Lung (tissue), 17 donors: ENCODE measurements at places on chromosomes 2 and 18. TPM values are rescaled to one million over a fixed set of nuclear protein-coding genes. Genes with fewer than 3 reads are reported as not detected.
A peak's percentile ranks its signal among the peaks of the same experiment; 100 is the strongest.

SCYGR4 gene
- polyA plus RNA-seq: not detected

TRIM43 gene
- not detected for polyA plus RNA-seq

CYP27A1 gene
- polyA plus RNA-seq: 65.3 TPM

COLEC11 gene
- polyA plus RNA-seq: 1.9 TPM

GRCh38 chr2:159089543-159089942, 121.1 kb downstream of the TANC1 start:
- no peaks in the 10 kb centered on the region for H3K36me3 ChIP-seq
- H3K4me1 ChIP-seq: peaks cover 78% of the 10 kb centered on the region
- H3K27ac ChIP-seq: peak overlapping the region; percentile 74
- H3K27me3 ChIP-seq: no peaks in the 10 kb centered on the region

DNA sequence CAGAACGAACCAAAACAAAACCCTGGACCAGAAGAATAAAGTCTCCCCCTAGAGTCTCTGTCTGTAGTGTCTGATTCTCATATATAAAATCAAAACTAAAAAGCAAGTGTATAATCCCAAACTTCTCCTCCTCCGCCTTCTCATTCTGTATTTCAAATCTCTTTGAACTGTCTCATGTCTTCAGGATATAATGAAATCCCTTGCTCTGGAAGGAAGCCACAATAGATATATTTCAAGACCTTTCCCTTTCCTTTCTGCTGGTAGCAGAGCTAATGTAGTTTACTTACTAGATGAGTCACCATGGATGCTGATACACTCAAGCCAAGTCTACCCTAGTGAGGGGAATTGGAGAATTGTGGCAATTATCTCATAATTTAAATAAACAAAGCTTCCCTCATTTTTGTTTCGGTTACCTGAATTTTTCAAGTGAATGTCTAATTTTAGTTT, 33.5 kb upstream of the CCDC93 start:
- no peak for DNase-seq
- no peak overlapping the region for H3K27ac ChIP-seq
- no peaks in the 10 kb centered on the region for H3K27me3 ChIP-seq
- H3K4me1 ChIP-seq: no peaks in the 10 kb centered on the region
- H3K36me3 ChIP-seq: no peaks in the 10 kb centered on the region

DNA sequence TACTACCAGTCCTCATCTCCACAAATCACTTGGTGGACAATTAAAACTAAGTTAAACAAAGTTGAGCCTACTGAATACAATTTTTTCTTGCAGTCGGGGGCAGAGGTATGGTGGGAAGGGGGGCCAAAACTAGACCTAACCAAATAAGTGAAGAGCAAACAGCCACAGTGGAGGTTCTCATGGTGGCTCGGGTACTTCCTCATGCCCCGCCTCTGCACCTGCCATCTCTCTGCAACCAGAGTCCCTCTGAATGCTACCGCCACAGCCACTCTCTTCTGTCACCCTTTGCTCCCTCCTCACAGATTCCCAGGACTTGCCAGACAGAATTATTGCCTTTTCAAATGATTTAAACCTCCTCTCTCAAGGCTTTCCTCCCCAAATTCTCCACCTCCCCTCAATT, 204.2 kb downstream of the TMEM247 start:
- H3K27me3 ChIP-seq: no peaks in the 10 kb centered on the region
- no peak overlapping the region for H3K4me3 ChIP-seq
- no peak for DNase-seq
- no peak overlapping the region for H3K27ac ChIP-seq

DNA sequence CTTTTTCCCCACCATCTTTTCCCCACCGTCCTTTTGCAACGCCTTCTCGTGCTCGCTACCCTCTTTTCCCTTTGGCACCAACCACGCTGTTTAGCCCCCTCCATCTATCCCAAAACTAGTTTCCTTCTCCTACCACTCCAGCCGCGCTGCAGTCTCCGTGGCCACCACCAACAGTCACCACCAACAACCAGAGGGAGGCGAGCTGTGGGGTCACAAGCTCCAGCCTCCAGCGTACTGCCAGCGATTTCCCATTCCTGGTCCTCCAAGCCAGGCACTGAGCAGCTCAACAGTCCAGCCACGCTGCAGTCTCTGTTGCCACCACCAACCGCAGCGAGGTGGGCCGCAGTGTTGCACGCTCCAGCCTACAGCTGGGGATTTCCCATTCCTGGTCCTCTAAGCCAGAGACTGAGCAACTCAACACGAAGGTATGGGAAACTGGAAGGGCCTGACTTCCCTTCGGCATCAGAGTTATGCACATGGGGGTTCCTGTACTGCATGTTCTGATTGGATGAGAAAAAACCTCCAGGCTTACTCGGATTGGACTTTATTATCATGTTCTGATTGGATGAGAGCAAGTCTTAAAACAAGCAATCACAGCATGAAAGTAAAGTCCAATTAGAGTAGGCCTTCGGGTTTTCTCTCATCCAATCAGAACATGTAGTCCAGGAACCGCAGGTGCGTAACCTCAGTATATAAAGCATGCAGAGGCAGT, 42.3 kb upstream of the IMP4 start:
- H3K4me3 ChIP-seq: no peak overlapping the region
- no peak for DNase-seq
- H3K36me3 ChIP-seq: no peaks in the 10 kb centered on the region

GRCh38 chr2:55223958-55224760, 7.9 kb downstream of the CLHC1 start:
- no peaks in the 10 kb centered on the region for H3K27me3 ChIP-seq
- peaks cover 5% of the 10 kb centered on the region for H3K36me3 ChIP-seq
- no peak overlapping the region for H3K4me3 ChIP-seq
- DNase-seq: no peak

DNA sequence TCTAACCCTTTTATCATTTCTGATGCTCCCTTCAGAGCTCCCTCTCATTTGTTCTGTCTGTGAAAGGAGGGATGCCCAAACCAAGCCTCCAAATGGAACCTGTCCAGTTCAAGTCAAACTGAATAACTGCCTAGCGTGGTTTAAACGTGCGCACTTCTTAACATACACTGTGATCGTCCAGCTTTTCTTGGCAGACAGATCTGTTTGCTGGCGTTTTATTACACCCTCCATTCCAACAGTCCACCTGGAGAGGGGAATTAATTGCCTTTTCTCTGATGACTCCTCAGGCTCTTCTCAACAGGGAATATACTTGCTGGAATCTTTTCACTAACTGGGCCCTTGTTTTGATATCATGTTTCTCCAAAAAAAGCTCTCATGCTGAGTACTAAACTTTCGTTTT, 379.2 kb upstream of the POU3F3 start:
- H3K27ac ChIP-seq: no peak overlapping the region
- no peaks in the 10 kb centered on the region for H3K36me3 ChIP-seq
- H3K27me3 ChIP-seq: no peaks in the 10 kb centered on the region
- DNase-seq: no peak
- H3K4me3 ChIP-seq: no peak overlapping the region
- H3K4me1 ChIP-seq: peaks cover 6% of the 10 kb centered on the region

- H3K27ac ChIP-seq: no peak overlapping the region
- H3K4me1 ChIP-seq: no peaks in the 10 kb centered on the region
- no peaks in the 10 kb centered on the region for H3K36me3 ChIP-seq
- H3K27me3 ChIP-seq: no peaks in the 10 kb centered on the region
- no peak overlapping the region for H3K4me3 ChIP-seq
- DNase-seq: peak; percentile 72
Measured at GRCh38 chr2:7639476-7639875, 722.3 kb downstream of the RNF144A start.

DNA sequence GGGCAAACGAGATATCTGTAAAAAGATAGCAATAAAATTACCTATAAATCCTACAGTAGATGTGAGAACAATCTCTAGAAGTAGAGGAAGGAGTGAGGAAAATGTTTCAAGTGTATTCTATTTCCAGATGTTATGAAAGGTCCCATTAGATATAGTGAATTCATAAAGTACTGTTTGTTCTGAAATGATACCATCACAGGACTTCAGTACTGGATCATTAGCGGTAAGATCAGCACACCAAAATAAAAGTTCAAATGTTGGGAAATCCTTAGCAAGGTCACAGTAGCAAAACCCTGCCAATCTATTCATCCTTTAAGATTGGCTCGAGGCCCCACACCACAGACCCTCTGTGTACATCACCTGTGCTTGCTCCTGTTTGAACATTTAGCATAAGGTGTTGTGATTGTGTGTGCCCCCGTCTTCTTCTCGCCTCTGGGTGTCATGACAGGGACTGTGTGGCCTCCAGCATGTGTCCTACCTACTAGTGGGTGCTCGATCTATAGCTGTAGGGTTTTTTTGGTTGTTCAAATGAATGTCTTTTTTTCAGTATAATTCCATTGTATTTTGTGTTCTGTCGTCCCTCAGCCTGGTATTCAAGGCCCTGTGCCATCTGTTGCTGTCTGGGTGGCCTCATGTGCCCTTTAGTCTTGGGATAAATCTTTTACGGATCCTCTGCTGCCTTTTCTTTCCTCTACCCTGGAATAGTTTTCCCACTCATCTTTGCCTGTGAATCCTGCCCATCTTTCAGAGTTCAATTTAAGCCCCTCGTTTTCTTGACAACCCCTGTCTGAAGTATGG, 9.1 kb downstream of the MFSD6 start:
- no peak for DNase-seq
- H3K27ac ChIP-seq: no peak overlapping the region
- no peaks in the 10 kb centered on the region for H3K27me3 ChIP-seq
- H3K4me1 ChIP-seq: no peaks in the 10 kb centered on the region

DNA sequence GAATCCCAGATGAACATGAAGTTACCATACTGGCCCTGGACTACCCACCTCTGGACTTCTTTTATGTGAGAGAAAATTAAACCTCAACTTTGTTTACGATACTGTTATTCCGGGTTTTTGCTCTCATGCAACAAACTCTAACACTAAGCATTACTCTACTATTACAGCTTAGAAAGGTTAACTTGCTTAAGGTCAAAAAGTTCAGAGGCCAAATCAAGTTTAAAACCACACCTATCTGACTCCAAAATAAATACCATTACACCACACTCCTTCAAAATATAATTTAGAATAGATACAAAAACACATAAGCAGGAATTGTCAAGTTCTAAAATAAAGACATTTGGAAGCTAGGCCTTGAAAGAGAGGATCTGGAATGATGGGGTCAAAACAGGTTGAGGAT, 75.0 kb downstream of the DTNB start:
- no peaks in the 10 kb centered on the region for H3K36me3 ChIP-seq
- no peaks in the 10 kb centered on the region for H3K27me3 ChIP-seq
- no peaks in the 10 kb centered on the region for H3K4me1 ChIP-seq

DNA sequence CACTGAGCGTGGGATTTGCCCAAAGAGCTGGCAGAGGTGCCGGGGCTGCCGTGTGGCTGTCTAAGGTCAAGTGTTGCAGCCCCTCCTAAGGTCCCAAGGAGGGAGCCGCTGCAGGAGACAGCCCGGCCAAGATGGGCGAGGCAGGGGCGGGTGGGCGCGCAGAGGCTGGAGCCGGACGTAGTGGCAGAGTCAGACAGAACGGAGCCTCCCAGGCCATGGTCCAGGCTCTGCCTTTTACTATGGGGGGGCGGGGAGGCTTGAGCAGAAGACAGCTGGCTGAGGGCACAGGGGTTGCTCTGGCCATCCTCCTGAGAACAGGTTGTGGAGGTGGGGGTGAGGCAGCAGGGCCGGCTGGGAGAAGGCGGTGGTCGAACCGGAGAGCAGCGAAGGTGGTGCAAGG, 27.5 kb upstream of the PRLH start:
- no peak for DNase-seq
- no peaks in the 10 kb centered on the region for H3K27me3 ChIP-seq
- H3K4me1 ChIP-seq: no peaks in the 10 kb centered on the region
- no peaks in the 10 kb centered on the region for H3K36me3 ChIP-seq
- H3K27ac ChIP-seq: no peak overlapping the region

- H3K4me1 ChIP-seq: no peaks in the 10 kb centered on the region
- H3K36me3 ChIP-seq: no peaks in the 10 kb centered on the region
- H3K4me3 ChIP-seq: no peak overlapping the region
- H3K27ac ChIP-seq: no peak overlapping the region
Measured at GRCh38 chr2:239883326-239884050, 141.7 kb downstream of the NDUFA10 start.

- H3K4me1 ChIP-seq: no peaks in the 10 kb centered on the region
- H3K27me3 ChIP-seq: no peaks in the 10 kb centered on the region
- H3K4me3 ChIP-seq: no peak overlapping the region
- no peak overlapping the region for H3K27ac ChIP-seq
Measured at GRCh38 chr2:29240601-29241000, 125.4 kb downstream of the CLIP4 start.

DNA sequence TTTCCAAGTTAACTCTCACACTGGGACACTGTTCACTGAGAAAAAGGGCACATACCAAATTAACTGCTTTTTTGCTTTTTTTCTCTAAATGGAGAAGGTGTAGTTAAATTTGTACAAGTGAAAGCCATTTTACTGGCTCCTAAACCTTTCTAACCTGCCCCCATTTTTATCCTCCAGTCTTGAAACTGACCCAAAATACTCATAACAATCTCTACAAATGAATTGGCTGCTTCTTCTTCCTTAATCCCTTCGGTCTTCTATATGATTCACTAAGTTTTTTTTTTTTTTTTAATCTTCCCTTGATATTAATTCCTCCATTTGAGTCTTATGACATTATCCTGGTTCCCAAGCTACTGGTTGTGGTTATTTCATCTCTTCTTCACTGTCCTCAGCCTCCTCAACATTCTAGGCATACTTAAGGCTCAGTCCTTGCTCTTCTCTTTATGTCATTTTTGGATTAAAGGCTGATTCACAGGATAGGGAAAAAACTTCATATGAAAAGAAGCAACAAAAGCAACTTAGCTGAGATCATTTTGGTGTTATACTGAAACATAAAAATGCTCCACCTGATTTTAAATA, 19.8 kb downstream of the ORC2 start:
- no peak overlapping the region for H3K27ac ChIP-seq
- no peaks in the 10 kb centered on the region for H3K4me1 ChIP-seq
- no peaks in the 10 kb centered on the region for H3K27me3 ChIP-seq
- no peak for DNase-seq
- peaks cover 23% of the 10 kb centered on the region for H3K36me3 ChIP-seq
- H3K4me3 ChIP-seq: no peak overlapping the region

DNA sequence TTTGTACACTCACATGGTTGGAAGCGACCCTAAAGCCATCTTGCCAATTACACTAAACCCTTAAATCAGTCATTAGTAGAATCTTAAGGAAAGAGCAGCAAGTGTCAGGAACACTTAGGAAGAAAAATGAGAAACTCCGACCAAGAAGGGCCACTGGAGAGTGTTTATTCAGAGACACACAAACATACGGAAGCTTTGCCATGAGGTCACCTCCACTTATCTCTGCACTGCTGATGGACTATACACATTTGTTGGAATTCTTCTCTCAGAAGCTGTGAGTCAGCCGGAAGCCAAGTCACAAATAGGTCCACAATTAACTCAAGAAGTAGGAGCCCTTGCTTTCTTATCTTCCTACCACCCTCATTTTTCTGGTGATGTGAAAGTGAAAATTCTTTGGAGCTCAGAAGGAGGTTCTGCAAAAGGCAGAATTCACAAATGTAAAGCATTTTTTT, 21.6 kb downstream of the BMP10 start:
- no peaks in the 10 kb centered on the region for H3K36me3 ChIP-seq
- no peak overlapping the region for H3K4me3 ChIP-seq
- H3K27ac ChIP-seq: no peak overlapping the region
- H3K4me1 ChIP-seq: no peaks in the 10 kb centered on the region
- no peaks in the 10 kb centered on the region for H3K27me3 ChIP-seq
- DNase-seq: no peak
